Uterus (tissue), 4 donors: ENCODE measurements at places on chromosomes 12 and 14. TPM values are rescaled to one million over a fixed set of nuclear protein-coding genes. Genes with fewer than 3 reads are reported as not detected.
A peak's percentile ranks its signal among the peaks of the same experiment; 100 is the strongest.

- no peaks in the 10 kb centered on the region for H3K27me3 ChIP-seq
- H3K4me3 ChIP-seq, result no peak overlapping the region
- no peaks in the 10 kb centered on the region for H3K36me3 ChIP-seq
- H3K4me1 ChIP-seq, result peaks cover 5% of the 10 kb centered on the region
- no peak overlapping the region for H3K27ac ChIP-seq
These were observed 45.0 kb downstream of the LRCOL1 start for GRCh38 chr12:132565365-132565764.

DNA sequence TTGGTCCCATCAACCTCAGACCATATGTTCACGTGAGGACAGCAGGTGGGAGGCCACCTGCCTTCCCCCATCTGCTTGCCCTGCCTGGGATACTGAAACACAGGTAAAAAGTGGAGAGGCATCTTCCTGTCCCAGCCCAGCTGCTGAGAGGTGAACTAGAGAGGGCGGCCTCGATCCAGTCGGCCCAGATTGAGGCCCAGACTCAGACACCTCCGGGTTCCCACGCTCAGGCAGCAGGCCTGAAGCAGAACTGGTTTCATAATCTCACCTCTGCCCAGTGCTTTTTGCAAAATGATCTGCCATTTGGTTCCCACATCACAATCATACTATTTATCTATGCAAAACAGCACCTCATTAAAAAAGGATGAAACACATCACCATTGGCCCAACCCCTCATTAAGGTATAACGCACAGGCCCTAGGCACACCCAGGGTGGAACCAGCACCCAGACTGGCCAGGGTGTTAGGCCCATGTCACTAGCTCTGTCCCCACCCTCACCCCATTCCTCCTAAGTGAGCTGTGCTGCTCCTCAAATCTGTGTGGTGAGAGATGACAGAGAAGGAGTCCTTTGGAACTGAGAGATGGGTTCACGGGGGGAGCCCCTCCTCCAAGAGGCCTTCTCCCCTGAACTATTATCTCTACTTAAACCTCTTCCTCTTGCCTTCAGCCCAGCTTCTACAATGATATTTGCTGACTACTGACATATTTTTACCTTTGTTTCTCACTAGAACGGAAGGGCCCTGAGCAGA lies 81.1 kb downstream of the ZFP36L1 start:
- H3K27ac ChIP-seq, result no peak overlapping the region
- H3K4me1 ChIP-seq, result no peaks in the 10 kb centered on the region
- H3K27me3 ChIP-seq, result no peaks in the 10 kb centered on the region
- DNase-seq, result peak; percentile 13

GRCh38 chr14:80699861-80700260 lies 241.7 kb downstream of the CEP128 start:
- H3K4me3 ChIP-seq, result no peak overlapping the region
- H3K4me1 ChIP-seq, result no peaks in the 10 kb centered on the region
- DNase-seq, result no peak
- no peaks in the 10 kb centered on the region for H3K27me3 ChIP-seq

DNA sequence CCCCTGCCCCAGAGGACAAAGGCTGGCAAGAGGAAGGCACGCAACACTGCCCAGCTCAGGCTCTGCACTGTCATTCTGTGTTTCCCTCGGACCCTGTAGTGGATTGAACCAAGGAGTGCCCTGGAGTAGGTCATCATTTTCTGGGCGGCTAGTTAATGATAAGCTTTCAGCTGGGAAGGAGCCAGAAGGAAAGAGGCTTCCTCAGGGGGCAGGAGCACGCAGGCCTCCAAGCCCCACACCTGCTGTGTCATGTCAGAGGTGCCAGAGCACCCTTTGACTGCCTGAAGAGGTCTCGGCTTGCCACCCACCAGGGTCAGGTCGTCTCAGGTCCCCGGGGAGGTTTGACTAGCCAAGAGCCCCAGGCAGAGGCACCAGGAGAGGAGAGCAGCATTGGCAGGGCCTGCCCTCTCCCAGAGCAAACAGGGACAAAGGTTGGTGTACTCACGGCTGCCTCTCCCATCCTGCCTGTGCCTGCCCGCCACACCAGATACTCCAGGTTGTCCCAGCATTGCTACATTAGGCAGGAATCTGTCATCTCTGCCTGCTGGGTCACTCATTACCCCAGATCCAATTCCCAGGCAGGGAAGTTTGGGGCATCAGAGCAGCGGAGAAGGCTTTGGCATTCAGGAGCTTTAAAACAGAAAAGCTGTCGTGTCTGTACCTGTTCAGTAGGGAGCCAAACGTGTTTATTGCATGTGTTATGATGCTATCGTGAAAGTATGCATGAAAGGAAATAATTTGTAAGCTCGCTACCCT lies 33.5 kb upstream of the ATP2A2 start:
- H3K36me3 ChIP-seq, result no peaks in the 10 kb centered on the region
- H3K4me1 ChIP-seq, result no peaks in the 10 kb centered on the region
- H3K27ac ChIP-seq, result peak overlapping the region; percentile 68
- H3K4me3 ChIP-seq, result no peak overlapping the region
- DNase-seq, result no peak

DNA sequence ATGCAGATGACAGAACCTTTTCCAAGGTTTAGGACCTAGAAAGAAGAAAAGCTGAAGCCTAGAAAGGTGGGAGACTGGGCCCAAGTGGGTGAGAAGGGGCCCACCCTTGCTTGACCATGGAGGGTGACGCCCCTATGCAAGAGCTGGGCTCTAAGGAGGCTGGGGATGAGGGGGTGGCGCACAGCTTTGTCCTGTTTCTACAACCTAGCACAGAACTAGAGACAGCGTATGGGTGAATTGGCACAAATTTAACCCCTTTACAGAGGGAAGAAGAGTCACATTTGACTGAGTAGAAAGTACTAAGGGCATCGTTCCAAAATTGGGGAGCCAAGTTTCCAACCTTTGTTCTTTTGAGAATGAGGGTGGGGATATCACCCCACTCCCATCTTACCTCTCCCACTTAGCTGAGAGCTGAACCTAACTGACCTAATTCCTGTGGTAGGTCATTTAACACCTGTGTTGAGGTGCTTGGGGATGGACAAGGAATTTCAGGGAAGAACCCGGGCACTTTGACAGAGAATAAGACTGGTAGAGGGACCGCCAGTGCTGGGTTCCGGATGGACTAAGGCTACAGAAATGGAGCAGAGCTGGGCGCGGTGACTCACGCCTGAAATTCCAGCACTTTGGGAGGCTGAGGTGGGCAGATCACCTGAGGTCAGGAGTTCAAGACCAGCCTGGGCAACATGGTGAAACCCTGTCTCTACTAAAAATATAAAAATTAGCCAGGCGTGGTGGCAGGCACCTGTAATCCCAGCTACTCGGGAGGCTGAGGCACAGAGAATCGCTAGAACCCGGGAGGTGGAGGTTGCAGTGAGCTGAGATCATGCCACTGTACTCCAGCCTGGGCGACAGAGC lies 5.2 kb downstream of the NFKBIA start:
- peak overlapping the region; percentile 100 for H3K27ac ChIP-seq
- H3K4me3 ChIP-seq, result no peak overlapping the region
- no peaks in the 10 kb centered on the region for H3K36me3 ChIP-seq
- H3K4me1 ChIP-seq, result no peaks in the 10 kb centered on the region
- no peak for DNase-seq

DNA sequence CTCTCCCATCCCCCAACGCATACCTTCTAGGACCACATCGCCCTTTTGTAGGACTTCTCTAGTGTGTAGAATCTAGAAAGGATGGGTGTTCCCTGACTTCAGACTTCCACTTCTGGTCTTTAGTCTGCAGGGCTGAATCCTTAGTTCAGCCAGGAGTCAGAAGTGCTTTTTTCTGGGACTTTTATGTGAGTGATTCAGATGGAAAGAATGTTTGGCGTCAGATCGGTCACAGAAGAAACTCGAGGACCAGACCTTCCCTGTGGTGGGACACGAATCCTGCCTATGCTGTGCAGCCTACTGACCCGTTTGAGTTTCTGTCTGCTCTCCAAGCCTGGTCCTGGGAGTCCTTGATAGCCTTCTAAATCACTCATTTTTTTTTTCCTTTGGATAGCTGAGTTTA lies 165.4 kb upstream of the SSTR1 start:
- H3K4me1 ChIP-seq, result no peaks in the 10 kb centered on the region
- no peak overlapping the region for H3K27ac ChIP-seq
- no peaks in the 10 kb centered on the region for H3K36me3 ChIP-seq
- H3K27me3 ChIP-seq, result no peaks in the 10 kb centered on the region
- no peak overlapping the region for H3K4me3 ChIP-seq
- DNase-seq, result no peak

DNA sequence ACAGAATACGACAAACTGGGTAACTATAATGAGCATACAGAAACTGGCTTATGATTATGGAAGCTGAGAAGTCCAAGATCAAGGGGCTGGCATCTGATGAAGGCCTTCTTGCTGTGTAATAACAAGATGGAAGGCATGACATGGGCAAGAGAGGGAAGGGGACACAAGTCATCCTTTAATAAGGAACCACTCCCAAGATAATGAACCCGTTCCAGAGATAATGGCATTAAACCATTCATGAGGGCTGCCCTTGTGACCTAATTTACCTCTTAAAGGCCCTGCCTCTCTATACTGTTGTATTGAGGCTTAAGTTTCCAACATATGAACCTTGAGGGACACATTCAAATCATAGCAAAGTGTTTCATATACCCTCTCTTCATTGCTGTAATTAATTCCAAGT lies 4.6 kb upstream of the VTI1B start:
- H3K4me1 ChIP-seq, result peaks cover 4% of the 10 kb centered on the region
- no peak overlapping the region for H3K4me3 ChIP-seq
- no peak overlapping the region for H3K27ac ChIP-seq
- DNase-seq, result no peak
- H3K27me3 ChIP-seq, result no peaks in the 10 kb centered on the region

GRCh38 chr14:34425095-34425851 lies 36.8 kb downstream of the SPTSSA start:
- H3K27ac ChIP-seq, result no peak overlapping the region
- no peaks in the 10 kb centered on the region for H3K27me3 ChIP-seq
- H3K4me1 ChIP-seq, result no peaks in the 10 kb centered on the region
- no peaks in the 10 kb centered on the region for H3K36me3 ChIP-seq
- no peak for DNase-seq

- no peaks in the 10 kb centered on the region for H3K36me3 ChIP-seq
- H3K27me3 ChIP-seq, result no peaks in the 10 kb centered on the region
- no peak overlapping the region for H3K4me3 ChIP-seq
- no peaks in the 10 kb centered on the region for H3K4me1 ChIP-seq
- DNase-seq, result no peak
- H3K27ac ChIP-seq, result no peak overlapping the region
These were observed 593.0 kb upstream of the ATP2B1 start for GRCh38 chr12:90301561-90302133.

DNA sequence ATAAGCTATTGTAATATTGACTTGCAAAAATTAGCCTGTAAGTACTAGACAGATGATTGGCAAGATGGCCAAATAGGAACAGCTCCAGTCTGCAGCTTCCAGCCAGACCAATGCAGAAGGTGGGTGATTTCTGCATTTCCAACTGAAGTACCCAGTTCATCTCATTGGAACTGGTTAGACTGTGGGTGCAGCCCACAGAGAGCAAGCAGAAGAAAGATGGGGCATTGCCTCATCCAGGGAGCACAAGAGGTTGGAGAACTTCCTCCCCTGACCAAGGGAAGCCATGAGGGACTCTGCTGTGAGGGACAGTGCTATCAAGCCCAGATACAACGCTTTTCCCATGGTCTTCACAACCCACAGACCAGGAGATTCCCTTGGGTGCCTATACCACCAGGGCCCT lies 16.0 kb upstream of the SPATA7 start:
- DNase-seq, result no peak
- no peaks in the 10 kb centered on the region for H3K4me1 ChIP-seq
- H3K27ac ChIP-seq, result no peak overlapping the region

- H3K27me3 ChIP-seq, result no peaks in the 10 kb centered on the region
- no peak for DNase-seq
- H3K4me1 ChIP-seq, result no peaks in the 10 kb centered on the region
- no peaks in the 10 kb centered on the region for H3K36me3 ChIP-seq
- no peak overlapping the region for H3K27ac ChIP-seq
These were observed 38.7 kb upstream of the GPATCH2L start for GRCh38 chr14:76112889-76113624.

GRCh38 chr14:91647856-91648255 lies 84.0 kb downstream of the CATSPERB start:
- no peak overlapping the region for H3K27ac ChIP-seq
- no peak overlapping the region for H3K4me3 ChIP-seq
- no peaks in the 10 kb centered on the region for H3K36me3 ChIP-seq
- no peaks in the 10 kb centered on the region for H3K4me1 ChIP-seq

DNA sequence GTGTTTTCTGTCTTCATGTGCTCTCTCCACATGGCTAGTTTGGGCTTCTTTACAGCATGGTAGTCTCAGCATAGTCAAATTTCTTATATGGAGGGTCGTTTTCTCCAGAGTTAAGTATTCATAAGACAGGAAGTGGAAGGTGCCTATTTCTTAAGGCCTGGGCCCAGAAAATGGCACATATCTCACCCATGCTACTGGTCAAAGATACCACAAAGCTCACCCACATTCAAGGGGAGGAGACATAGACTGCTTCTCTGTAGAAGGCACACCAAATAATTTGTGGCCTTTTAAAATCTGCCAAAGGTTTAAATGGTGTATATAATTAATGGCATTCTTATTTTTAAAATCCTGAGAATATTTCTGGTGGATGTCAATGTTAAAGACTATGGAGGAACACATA lies 44.8 kb downstream of the CCDC91 start:
- DNase-seq, result no peak
- H3K36me3 ChIP-seq, result no peaks in the 10 kb centered on the region
- no peak overlapping the region for H3K4me3 ChIP-seq

DNA sequence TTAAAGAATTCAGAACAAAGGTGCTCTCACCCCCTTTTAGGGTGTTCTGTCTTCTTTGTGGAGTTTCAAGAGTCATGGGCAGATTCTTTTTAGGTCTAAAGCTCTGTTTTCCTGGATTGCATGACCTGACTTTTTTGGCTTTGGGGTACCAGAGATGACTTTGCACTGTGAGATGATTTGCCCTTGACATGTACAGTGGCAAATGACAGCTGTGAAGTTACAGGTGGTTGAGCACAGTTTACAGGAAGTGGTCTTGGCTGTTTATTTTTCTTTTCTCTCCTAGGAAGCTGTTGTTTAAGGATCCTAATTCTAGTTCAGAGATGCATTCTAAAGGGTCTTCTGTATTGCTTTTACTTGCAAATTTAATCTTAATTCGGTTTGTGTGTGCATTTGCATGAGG lies 83.8 kb upstream of the METAP2 start:
- peaks cover 3% of the 10 kb centered on the region for H3K4me1 ChIP-seq
- H3K4me3 ChIP-seq, result no peak overlapping the region
- H3K27ac ChIP-seq, result no peak overlapping the region
- DNase-seq, result no peak
- no peaks in the 10 kb centered on the region for H3K36me3 ChIP-seq

- no peaks in the 10 kb centered on the region for H3K36me3 ChIP-seq
- H3K27ac ChIP-seq, result no peak overlapping the region
- H3K4me1 ChIP-seq, result no peaks in the 10 kb centered on the region
- no peak for DNase-seq
- no peaks in the 10 kb centered on the region for H3K27me3 ChIP-seq
These were observed 113.4 kb upstream of the RESF1 start for GRCh38 chr12:31845613-31846322.

GRIN2B gene
- not detected for total RNA-seq

PAN2 gene
- total RNA-seq, result 33.2 TPM

IL26 gene
- total RNA-seq, result not detected

TCL1B gene
- total RNA-seq, result not detected

OR4K15 gene
- total RNA-seq, result not detected

RNASE7 gene
- total RNA-seq, result not detected

ACVR1B gene
- total RNA-seq, result 13.8 TPM

ARHGEF25 gene
- 52.9 TPM for total RNA-seq

BLOC1S1 gene
- 53.6 TPM for total RNA-seq

DLK1 gene
- total RNA-seq, result not detected

NOS1 gene
- total RNA-seq, result 0.59 TPM
